ENCODE measurements at places on chromosomes 16 and 17.

GRCh38 chr17:5128905-5129535 lies 13.2 kb downstream of the USP6 start:
- no peak for DNase-seq

- DNase-seq: no peak
Measured at GRCh38 chr16:16067127-16067526, 117.7 kb downstream of the ABCC1 start.

GRCh38 chr16:54106057-54106456 lies 180.5 kb downstream of the IRX3 start:
- DNase-seq: no peak

DNA sequence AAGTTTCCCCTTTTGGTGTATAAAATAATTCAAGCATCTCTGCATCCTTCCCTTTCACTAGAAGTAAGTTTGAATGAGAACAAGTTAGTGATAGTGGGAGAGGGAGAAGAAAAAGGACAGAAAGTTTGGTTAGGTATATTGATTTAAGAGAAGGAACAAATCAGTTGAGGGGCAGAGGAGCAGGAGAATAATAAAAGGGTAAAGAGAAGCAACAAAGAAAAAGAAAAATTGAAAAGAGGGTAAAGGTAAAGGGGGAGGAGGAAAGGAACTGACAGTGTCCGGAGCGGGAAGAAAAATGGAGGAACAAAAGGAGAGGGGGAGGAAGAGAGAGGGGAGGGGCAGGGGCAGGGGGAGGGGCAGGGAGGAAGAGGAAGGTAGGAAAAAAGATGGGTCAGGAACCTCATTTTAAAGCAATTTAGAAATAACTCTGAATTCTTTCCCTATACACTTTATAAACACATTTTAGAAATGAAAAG lies 6.3 kb upstream of the IGF2BP1 start:
- no peak for DNase-seq

- DNase-seq: no peak
Measured at GRCh38 chr17:82668024-82668630, 19.9 kb upstream of the WDR45B start.

DNA sequence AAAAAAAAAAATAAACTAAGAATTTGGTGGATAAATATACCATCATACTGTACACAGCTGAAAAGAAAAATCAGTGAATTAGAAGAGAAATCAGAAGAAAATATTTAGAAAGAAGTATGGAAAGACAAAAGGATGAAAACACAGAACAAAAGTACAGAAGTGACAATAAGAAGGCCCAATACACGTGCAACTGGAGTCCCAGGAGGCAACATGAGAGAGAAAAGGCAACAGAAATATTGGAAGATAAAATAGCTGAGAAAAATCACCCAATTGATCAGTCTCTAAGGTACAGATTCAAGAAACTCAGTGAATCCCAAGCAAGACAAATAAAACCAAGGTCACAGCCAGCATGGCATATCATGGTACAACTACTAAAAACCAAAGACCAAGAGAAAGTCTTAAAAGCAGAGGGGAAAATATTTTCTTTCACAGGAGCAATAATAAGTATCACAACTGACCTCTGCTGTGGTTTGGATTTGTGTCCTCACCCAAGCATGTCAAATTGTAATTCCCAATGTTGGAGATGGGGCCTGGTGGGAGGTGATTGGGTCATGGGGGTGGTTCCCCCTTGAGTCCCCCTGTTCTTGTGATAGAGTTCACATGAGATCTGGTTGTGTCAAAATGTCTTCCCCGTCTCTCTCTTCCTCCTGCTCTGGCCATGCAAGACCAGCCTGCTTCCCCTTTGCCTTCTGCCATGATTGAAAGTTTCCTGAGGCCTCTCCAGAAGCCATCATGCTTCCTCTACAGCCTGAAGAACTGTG lies 20.2 kb upstream of the ENGASE start:
- no peak for DNase-seq

- DNase-seq: no peak
Measured at GRCh38 chr17:7888184-7888920, at the start of gene CHD3. Gene CHD3 (plus strand): TSS chr17:7888789. CDS start chr17:7889001, 212 bp downstream.

DNA sequence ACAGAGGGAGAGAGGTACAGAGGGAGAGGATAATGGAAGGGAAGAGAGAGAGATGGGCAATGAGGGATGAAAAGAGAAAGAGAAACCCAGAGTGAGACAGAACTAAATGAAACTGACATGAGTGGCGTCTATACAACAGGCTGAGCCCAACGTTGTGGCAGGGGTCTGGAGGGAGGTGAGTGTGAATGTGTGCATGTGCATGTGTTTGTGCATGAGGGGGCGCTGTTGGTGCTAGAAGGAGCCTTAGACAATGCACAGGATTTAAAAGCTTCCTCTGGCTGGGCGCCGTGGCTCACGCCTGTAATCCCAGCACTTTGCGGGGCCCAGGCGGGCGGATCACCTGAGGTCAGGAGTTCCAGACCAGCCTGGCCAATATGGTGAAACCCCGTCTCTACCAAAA lies 454.8 kb upstream of the CDH11 start:
- DNase-seq: no peak

- DNase-seq: no peak
Measured at GRCh38 chr16:47424846-47425245, 36.0 kb downstream of the ITFG1 start.

Data from caudate nucleus (tissue), 63 donors.